Activated T-cell treated with anti-CD3 and anti-CD28 coated beads for 24 hours (primary cell): ENCODE measurements at places on chromosomes 2 and 18.
A peak's percentile ranks its signal among the peaks of the same experiment; 100 is the strongest.

DNA sequence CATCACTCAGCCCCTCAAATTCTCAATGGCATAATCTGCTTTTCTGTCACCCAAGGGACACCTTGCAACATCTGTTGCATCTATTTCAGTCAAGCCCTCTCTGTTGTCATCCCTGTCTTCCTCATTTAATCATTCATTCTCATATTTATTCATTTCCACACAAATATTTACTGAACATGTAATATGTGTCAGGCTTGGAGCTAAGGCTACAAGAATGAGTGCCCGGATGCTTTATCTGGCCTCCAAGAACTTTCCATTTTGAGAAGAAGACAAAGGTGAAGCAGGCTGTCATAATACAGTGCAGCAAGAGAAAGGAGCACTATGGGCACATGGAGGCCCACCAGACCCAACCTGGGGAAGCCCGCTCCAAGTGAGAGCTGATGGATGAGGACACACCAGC, 15.6 kb downstream of the IL18RAP start:
- DNase-seq = no peak

DNA sequence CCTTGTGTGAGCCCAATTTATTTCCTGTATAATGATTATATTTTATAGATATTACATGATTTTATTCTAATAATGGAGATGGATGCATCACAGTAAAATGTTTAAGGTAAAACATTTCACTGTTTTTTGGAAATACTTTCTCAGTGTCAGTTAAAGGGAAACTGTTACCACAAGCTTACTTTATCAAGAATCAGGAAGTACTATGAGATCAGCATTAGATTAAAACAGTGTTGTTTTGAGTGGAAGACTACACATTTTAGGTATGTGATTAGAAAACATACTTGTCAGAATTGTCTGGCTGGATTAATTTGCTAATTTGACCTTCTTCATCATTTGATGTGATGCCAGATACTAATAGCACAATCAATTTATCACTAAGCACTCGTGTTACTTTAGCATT, at the start of gene HRH4:
Gene HRH4, plus strand, starts transcription at position 250 of the 400 bp plus-strand sequence. Its CDS starts 92 bp downstream, at position 342.
- DNase-seq = no peak

- DNase-seq = peak; percentile 42
Measured at GRCh38 chr2:30072250-30072842, 74.5 kb upstream of the YPEL5 start.

DNA sequence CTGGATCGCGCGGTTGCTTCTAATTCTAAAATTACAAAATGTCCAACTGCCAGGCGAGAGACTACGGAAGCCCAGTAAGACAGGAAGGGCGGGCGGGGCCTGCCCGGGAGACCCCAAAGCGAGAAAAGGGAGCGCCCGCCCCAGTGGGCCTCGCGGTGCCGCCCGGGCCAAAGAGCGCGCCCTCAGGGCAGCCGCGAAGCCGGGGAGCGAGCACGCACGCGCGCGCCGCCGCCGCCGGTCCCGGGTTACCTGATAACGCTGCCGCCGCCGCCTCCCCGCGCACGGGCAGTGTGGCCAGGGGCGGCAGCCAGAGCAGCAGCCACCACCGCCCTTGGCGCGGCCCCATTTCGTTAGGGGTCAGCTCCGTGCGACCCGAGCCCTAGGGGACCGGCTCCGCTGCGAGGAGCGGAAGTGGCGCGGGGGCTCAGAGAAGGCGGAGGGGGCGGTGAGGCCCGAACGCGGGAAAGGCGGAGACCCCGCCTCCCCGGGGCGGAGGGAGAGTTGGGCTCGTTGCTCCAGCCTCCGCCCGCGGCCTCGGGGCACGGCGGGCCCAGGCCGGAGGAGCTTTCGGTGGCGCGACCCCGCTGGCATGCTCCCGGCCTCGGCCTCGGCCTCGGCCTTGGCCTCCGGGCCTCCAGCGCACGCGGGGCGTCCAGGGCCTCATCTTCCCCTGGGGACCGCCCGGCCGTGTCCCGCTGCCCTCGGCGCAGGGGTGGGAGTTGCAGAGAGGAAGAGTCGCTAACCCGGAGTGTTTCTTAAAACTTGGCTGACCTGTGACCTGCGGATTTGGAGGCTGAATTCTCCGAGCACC, at the start of gene NEMP2:
Gene NEMP2, minus strand, starts transcription at position 413 of the 811 bp plus-strand sequence. Its CDS starts 67 bp downstream, at position 346.
- DNase-seq = peak; percentile 77

GRCh38 chr18:35703043-35703688, 121.6 kb downstream of the GALNT1 start:
- DNase-seq = no peak

GRCh38 chr18:33099626-33100025, 326.8 kb upstream of the KLHL14 start:
- no peak for DNase-seq
